Heart left ventricle (tissue), 16 donors: ENCODE measurements at places on chromosomes 3 and 15.
A peak's percentile ranks its signal among the peaks of the same experiment; 100 is the strongest.

GRCh38 chr3:196645096-196645495, 5.6 kb downstream of the NRROS start:
- H3K27ac ChIP-seq, result no peak overlapping the region
- no peaks in the 10 kb centered on the region for H3K36me3 ChIP-seq
- DNase-seq, result no peak
- no peaks in the 10 kb centered on the region for H3K27me3 ChIP-seq

DNA sequence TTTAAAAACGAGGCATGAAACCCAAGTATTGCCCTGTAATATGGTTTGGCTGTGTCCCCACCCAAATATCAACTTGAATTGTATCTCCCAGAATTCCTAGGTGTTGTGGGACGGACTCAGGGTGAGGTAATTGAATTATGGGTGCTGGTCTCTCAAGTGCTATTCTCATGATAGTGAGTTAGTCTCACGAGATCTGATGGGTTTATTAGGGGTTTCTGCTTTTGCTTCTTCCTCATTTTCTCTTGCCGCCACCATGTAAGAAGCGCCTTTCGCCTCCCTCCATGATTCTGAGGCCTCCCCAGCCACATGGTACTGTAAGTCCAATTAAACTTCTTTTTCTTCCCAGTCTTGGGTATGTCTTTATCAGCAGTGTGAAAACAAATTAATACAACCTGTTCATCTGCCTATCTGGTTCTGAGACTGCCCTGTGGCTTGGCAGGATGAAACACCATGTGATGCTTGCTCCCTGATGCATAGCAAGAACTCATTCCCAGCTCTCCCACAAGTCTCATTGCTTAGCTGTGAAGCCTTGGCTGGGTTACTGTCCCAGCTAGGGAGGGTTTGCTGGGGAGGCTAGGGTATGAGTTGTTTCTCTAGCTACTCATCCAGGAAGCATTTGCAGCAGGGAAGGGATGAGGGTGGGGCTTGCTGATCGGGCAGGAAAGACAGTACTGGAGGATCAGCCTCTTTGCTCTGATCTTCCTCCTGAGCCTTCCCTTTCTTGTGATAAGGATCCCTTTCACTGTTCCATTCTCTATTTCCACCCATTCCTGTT, 3.7 kb upstream of the SQOR start:
- no peak for DNase-seq
- no peaks in the 10 kb centered on the region for H3K36me3 ChIP-seq
- no peaks in the 10 kb centered on the region for H3K27me3 ChIP-seq

GRCh38 chr3:56055546-56055945, 412.7 kb downstream of the ERC2 start:
- H3K4me3 ChIP-seq, result no peak overlapping the region
- H3K27ac ChIP-seq, result no peak overlapping the region
- no peak for DNase-seq
- H3K36me3 ChIP-seq, result no peaks in the 10 kb centered on the region
- no peaks in the 10 kb centered on the region for H3K4me1 ChIP-seq

- H3K27ac ChIP-seq, result peak overlapping the region; percentile 39
- H3K4me3 ChIP-seq, result no peak overlapping the region
- no peak for DNase-seq
- H3K4me1 ChIP-seq, result peaks cover 35% of the 10 kb centered on the region
Measured at GRCh38 chr3:8660175-8661118, 15.8 kb upstream of the SSUH2 start.

DNA sequence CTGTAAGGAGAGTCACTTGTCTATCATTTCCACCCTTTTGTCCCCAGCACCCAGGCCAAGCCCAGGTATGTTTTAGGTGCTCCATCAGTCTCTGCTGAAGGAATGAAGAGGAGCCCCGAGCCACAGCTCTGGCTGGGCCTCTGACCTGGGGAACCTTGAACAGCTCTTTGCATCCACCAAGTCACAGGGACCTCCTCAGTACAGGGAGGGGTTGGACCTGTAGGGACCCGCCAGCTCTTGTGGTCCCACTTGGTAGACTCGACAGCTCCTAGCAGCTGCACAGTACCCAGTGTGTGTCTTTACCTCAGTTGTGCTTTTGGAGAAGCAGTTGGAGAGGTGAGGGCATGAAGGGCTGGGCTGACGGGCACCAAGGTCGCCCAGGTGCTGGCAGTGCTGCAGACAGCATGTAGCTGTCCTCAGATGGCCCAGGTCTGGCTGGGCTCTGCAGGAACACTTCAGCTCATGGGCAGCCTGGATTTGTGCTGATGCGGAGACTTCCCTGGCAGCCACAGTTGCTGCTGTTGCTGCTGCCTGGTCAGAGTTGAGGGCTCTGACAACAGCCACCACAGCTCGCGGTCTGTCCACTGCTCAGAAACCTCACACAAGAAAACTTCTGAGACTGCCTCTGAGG, 123.6 kb downstream of the CACNA1D start:
- DNase-seq, result peak; percentile 58
- no peak overlapping the region for H3K27ac ChIP-seq
- no peaks in the 10 kb centered on the region for H3K27me3 ChIP-seq
- no peaks in the 10 kb centered on the region for H3K4me1 ChIP-seq

- no peak for DNase-seq
- H3K27me3 ChIP-seq, result no peaks in the 10 kb centered on the region
- H3K27ac ChIP-seq, result no peak overlapping the region
- H3K4me1 ChIP-seq, result peaks cover 5% of the 10 kb centered on the region
Measured at GRCh38 chr15:64453689-64454037, 6.7 kb upstream of the ZNF609 start.

- H3K27ac ChIP-seq, result peak overlapping the region; percentile 45
- H3K4me3 ChIP-seq, result no peak overlapping the region
Measured at GRCh38 chr15:88658972-88659931, 20.4 kb downstream of the ISG20 start.

GRCh38 chr15:57395292-57395691, 19.0 kb downstream of the CGNL1 start:
- no peak for DNase-seq
- no peaks in the 10 kb centered on the region for H3K27me3 ChIP-seq
- H3K36me3 ChIP-seq, result no peaks in the 10 kb centered on the region
- no peak overlapping the region for H3K4me3 ChIP-seq

DNA sequence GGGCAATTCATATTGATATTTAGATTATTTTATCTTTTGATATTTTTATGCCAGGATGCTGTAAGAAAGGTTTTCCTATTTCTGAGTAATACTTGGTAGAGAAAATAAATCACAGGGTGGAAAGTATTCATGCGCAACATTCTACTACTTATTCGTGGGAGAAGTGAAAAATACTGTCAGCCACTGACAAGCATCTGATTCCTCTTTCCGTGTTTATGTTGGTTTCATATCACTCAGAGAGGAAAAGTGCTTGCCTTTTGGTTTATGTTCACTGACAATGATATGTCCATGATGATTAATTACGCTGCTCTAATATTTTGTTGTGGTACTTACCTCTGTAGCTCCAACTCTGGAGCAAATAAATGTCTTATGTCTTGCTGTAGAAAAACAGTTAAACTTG, 429.4 kb downstream of the EDEM1 start:
- H3K4me3 ChIP-seq, result no peak overlapping the region
- H3K27me3 ChIP-seq, result no peaks in the 10 kb centered on the region
- H3K27ac ChIP-seq, result no peak overlapping the region
- no peak for DNase-seq
- no peaks in the 10 kb centered on the region for H3K4me1 ChIP-seq

- no peaks in the 10 kb centered on the region for H3K27me3 ChIP-seq
- peaks cover 35% of the 10 kb centered on the region for H3K4me1 ChIP-seq
- H3K36me3 ChIP-seq, result no peaks in the 10 kb centered on the region
- peak overlapping the region; percentile 91 for H3K27ac ChIP-seq
Measured at GRCh38 chr3:178320456-178321351, 215.5 kb upstream of the KCNMB2 start.

DNA sequence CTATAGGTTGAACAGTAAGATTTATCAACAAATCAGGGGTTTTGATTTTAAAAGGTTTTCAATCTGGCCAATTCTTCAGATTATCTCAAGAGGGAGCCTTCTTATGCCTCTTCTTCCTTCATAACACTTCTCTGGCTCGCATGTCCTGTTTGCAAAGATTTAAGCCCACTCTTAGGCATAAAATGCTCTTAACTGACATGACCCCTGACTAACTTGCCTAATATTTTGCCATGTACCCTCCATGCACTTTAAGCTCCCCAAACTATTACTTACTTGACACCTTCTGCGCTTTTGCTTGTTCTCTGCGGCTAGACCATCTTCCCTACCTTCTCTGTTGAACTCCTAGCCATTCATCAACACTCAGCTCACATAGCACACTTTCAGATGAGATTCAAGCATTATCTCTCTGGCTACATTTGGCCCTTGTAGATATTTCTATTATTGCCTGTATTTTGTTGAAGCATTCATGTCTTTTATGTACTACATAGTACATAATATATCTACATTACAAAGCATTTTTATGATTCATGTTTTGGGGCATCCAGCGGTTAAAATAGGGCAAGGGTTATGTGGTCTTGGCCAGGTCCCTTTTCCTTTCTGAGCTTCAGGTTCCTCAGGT, 1.0 kb upstream of the ARIH1 start:
- peaks cover 17% of the 10 kb centered on the region for H3K36me3 ChIP-seq
- peak overlapping the region; percentile 95 for H3K27ac ChIP-seq
- DNase-seq, result no peak
- H3K4me1 ChIP-seq, result no peaks in the 10 kb centered on the region

DNA sequence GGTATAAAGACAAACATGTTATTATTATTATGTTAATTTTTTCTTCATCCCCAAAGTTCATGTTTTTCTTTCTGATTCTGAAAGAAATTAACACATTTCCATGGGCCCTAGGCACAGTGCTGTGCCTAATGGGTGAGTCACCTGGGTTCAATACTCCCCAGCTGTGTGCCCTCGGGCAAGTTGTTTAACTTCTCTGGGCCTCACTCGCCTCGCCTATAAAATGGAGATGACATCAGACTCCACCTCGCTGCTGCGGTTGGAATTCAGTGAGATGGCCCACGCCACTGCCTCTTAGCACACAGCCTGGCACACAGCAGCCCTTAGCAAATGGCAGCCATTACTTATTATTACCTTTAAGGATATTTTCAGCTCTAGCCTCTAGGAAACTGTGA, 22.6 kb downstream of the DNASE1L3 start:
- H3K36me3 ChIP-seq, result no peaks in the 10 kb centered on the region
- H3K4me1 ChIP-seq, result peaks cover 13% of the 10 kb centered on the region
- H3K27ac ChIP-seq, result no peak overlapping the region
- DNase-seq, result no peak
- no peaks in the 10 kb centered on the region for H3K27me3 ChIP-seq

GRCh38 chr15:95347837-95348236, 982.7 kb upstream of the NR2F2 start:
- no peak overlapping the region for H3K4me3 ChIP-seq
- H3K4me1 ChIP-seq, result no peaks in the 10 kb centered on the region
- H3K27ac ChIP-seq, result no peak overlapping the region

- no peak for DNase-seq
- H3K4me3 ChIP-seq, result no peak overlapping the region
- no peak overlapping the region for H3K27ac ChIP-seq
- H3K36me3 ChIP-seq, result no peaks in the 10 kb centered on the region
- H3K4me1 ChIP-seq, result no peaks in the 10 kb centered on the region
- H3K27me3 ChIP-seq, result peaks cover 14% of the 10 kb centered on the region
Measured at GRCh38 chr3:14336749-14337598, 65.4 kb upstream of the SLC6A6 start.

DNA sequence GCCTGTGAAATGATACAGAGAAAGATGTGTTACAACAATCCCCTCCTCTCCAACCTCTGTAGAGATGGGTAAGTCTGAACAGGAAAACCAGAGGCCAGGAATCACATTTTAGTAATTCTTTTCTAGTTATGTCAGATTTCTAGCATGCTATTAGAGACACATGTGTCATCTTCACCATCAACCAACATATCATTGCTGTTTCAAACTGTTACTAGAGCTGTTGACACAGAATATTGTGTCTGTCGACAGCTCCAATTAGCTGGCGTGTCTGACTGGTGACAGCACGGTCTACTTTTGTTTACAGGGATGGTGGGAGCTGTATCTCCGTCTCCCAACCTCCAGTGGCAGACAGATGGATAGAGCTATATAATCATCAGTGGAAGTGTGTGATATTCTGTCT, 393.2 kb downstream of the SOX2 start:
- H3K4me3 ChIP-seq, result no peak overlapping the region
- DNase-seq, result no peak
- no peaks in the 10 kb centered on the region for H3K36me3 ChIP-seq
- H3K27me3 ChIP-seq, result no peaks in the 10 kb centered on the region

- H3K36me3 ChIP-seq, result no peaks in the 10 kb centered on the region
- H3K4me3 ChIP-seq, result no peak overlapping the region
- no peak overlapping the region for H3K27ac ChIP-seq
- no peaks in the 10 kb centered on the region for H3K4me1 ChIP-seq
Measured at GRCh38 chr15:77717333-77717990, 84.8 kb upstream of the LINGO1 start.

GRCh38 chr3:113454630-113455029, 13.3 kb upstream of the CFAP44 start:
- no peak overlapping the region for H3K4me3 ChIP-seq
- peaks cover 43% of the 10 kb centered on the region for H3K36me3 ChIP-seq
- no peak for DNase-seq

DNA sequence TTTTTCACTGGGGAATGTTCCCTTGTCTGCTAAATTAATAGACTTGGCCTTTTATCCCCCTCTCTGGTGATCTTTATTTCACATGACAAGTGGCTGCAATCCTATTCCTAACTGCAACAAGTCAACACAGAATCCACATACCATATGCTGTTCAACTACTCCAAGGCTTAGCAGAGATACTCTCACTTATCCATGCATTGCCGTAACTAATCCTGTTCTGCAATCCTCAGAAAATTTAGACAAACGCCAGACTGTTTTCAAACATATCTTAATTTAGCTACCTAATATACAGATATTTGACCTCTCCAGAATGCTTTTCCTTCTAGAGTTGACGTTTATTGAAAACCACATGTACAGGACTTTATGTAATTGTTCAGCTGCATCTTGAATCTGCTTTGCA, 37.9 kb downstream of the EID1 start:
- no peaks in the 10 kb centered on the region for H3K27me3 ChIP-seq
- no peak overlapping the region for H3K4me3 ChIP-seq
- H3K4me1 ChIP-seq, result no peaks in the 10 kb centered on the region
- no peaks in the 10 kb centered on the region for H3K36me3 ChIP-seq
- no peak overlapping the region for H3K27ac ChIP-seq

GRCh38 chr15:80977627-80978036, 12.0 kb downstream of the MESD start:
- peaks cover 3% of the 10 kb centered on the region for H3K36me3 ChIP-seq
- H3K4me1 ChIP-seq, result no peaks in the 10 kb centered on the region
- no peak overlapping the region for H3K27ac ChIP-seq
- no peak overlapping the region for H3K4me3 ChIP-seq
- H3K27me3 ChIP-seq, result no peaks in the 10 kb centered on the region

GRCh38 chr15:70852501-70853317, 1.2 kb downstream of the LARP6 start:
- peaks cover 14% of the 10 kb centered on the region for H3K4me1 ChIP-seq
- no peak for DNase-seq
- H3K27ac ChIP-seq, result peak overlapping the region; percentile 96
- H3K36me3 ChIP-seq, result peaks cover 18% of the 10 kb centered on the region
- H3K4me3 ChIP-seq, result peak overlapping the region; percentile 81

- no peak overlapping the region for H3K27ac ChIP-seq
- DNase-seq, result no peak
- no peaks in the 10 kb centered on the region for H3K36me3 ChIP-seq
Measured at GRCh38 chr3:9183011-9183410, 66.4 kb downstream of the SRGAP3 start.
